Thyroid gland (tissue), 4 donors: ENCODE measurements at places on chromosomes 7 and 10. TPM values are rescaled to one million over a fixed set of nuclear protein-coding genes. Genes with fewer than 3 reads are reported as not detected.

Gene PIK3AP1
- 13.6 TPM for total RNA-seq

Gene FOXI2
- not detected for total RNA-seq

DNA sequence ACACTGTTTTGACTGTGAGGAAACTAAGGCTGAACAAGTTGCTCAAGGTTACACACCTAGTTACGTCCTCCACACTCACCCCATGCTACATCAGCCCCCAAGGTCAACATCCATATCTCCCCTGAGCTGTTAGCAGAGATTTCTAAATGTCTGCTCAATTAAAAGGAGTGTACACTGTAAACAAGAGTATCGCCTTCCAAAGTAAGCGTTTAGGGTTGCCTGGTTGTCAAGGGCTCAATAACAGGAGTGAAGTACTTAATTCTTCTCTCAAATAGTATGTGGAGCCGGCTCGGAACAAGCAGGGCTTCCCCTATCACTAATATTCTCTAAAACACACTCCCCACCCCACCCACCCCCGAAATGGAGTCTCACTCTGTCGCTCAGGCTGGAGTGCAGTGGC is 412.8 kb upstream of the GALNT17 start:
- no peak overlapping the region for H3K27ac ChIP-seq
- H3K4me3 ChIP-seq = no peak overlapping the region
- no peaks in the 10 kb centered on the region for H3K36me3 ChIP-seq
- no peak for DNase-seq
- no peaks in the 10 kb centered on the region for H3K4me1 ChIP-seq

GRCh38 chr7:44768628-44769371 is 20.2 kb downstream of the ZMIZ2 start:
- no peak for DNase-seq
- no peaks in the 10 kb centered on the region for H3K27me3 ChIP-seq
- H3K27ac ChIP-seq = peak overlapping the region; percentile 54
- H3K4me1 ChIP-seq = peaks cover 35% of the 10 kb centered on the region
- H3K4me3 ChIP-seq = no peak overlapping the region

- H3K4me1 ChIP-seq = peaks cover 48% of the 10 kb centered on the region
- DNase-seq = peak; percentile 76
- no peaks in the 10 kb centered on the region for H3K27me3 ChIP-seq
Measured at GRCh38 chr10:6053816-6054631, 8.1 kb downstream of the IL2RA start.

DNA sequence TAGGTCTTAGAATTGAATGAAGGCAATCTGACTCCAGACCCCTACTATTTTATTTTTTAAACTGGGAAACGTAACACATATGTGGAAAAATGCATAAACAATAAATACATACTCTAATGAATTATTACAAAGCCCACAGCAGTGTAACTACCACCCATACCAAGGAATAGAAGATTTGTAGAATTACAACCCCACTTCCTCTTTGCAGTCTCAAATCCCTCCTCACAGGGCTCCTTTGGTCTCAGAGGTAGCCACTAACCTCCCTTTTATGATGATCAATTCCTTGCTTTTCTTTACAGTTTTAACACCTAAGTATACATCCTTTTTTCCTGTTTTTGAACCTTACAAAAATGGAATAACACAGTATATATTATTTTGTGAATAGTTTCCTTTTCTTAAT is 6.7 kb upstream of the CCDC126 start:
- no peak overlapping the region for H3K4me3 ChIP-seq
- no peaks in the 10 kb centered on the region for H3K27me3 ChIP-seq
- no peak overlapping the region for H3K27ac ChIP-seq
- DNase-seq = no peak
- H3K4me1 ChIP-seq = no peaks in the 10 kb centered on the region

GRCh38 chr10:44587488-44588318 is 202.8 kb upstream of the CXCL12 start:
- H3K36me3 ChIP-seq = no peaks in the 10 kb centered on the region
- DNase-seq = no peak
- H3K27me3 ChIP-seq = no peaks in the 10 kb centered on the region
- no peak overlapping the region for H3K4me3 ChIP-seq
